ENCODE measurements at places on chromosomes 5 and 9.

DNA sequence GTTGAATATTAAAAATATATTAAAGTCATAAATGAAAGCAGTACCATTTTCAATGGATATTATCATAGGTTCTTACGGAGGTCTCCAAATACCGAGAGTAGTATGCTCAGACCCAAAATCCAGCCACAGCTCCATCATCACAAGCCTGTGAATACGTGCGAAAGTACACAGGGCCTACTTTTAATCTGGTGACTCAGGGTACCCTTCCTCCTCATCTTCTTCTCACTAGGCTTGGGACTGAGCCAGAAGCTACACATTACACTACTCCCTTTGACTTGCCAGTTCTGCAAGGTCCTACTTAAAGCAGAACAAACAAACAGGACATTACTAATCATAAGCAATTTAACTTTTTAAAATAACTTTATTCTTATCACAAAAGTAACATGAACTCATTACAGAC is 7.6 kb upstream of the RIC1 start:
- no peak for DNase-seq

GRCh38 chr9:125842242-125842641 is 95.1 kb downstream of the PBX3 start:
- no peak for DNase-seq

DNA sequence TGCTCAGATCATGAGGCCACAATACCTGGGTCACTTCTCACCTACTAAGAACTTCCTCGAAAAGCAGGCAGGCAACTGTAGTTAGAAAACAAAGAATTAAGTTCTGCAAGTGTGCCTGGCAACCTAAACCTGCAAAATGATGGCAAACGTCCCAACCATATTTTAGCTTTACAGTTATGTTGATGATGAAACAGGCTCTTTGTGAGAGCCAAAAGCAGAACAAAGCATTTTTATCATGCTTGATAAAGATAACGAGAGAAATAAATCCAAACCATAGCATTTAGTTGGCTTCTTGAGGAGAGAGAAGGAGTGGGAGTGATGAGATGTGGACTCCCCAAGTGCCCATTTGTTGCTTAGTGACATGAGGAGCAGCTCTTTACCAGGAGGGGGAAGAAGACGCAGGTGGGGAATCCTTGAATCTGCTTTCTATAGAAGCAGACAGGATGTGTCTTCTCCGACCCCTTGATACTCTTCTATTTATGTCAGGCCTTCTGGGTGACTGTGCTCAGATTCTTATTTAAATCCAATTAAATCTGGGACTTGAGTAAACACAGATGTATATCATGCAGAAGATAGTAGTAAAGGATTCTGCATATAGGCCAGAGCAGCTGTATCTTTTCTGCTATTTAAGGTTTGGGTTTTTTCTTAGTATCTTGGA is 221.2 kb downstream of the TMEM167A start:
- DNase-seq: no peak

- no peak for DNase-seq
Measured at GRCh38 chr5:10734037-10734709, 26.9 kb downstream of the DAP start.

GRCh38 chr9:114028646-114029045 is 49.5 kb downstream of the AMBP start:
- no peak for DNase-seq

GRCh38 chr5:58615972-58616371 is 33.1 kb downstream of the RAB3C start:
- no peak for DNase-seq

DNA sequence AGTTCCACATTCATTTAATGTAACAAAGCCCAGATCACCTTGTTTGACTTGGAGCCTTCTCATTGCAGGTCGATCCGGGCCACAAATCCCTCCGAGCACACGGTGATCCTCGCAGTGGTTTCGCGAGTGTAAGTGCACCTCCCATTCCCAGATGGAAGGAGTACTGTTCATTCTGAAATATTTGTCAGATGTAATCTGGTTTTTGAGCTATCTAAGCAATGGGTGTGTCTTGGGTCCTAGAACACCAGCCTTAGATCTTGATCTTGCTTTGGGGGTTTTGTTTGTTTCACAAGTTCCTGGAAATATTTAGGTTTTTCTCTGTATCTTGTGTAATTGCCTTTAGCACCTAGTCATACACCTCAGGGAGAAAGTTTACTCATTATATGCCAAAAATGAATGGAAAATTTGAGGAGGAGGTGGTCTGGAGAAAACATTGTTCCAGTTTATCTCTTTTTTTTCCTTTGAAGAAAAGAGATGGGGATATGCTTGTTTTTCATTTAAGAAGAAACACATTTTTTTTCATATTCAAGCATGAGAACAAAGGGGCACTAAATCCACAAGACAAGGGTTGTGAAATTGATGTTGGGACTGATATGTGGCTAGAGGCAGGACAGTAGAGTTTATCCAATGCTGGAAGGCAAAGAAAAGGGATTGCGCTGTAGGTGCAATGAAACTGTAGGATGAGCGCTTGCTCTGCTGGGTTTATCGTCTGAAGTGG is 118.6 kb downstream of the PDE8B start:
- DNase-seq: no peak

DNA sequence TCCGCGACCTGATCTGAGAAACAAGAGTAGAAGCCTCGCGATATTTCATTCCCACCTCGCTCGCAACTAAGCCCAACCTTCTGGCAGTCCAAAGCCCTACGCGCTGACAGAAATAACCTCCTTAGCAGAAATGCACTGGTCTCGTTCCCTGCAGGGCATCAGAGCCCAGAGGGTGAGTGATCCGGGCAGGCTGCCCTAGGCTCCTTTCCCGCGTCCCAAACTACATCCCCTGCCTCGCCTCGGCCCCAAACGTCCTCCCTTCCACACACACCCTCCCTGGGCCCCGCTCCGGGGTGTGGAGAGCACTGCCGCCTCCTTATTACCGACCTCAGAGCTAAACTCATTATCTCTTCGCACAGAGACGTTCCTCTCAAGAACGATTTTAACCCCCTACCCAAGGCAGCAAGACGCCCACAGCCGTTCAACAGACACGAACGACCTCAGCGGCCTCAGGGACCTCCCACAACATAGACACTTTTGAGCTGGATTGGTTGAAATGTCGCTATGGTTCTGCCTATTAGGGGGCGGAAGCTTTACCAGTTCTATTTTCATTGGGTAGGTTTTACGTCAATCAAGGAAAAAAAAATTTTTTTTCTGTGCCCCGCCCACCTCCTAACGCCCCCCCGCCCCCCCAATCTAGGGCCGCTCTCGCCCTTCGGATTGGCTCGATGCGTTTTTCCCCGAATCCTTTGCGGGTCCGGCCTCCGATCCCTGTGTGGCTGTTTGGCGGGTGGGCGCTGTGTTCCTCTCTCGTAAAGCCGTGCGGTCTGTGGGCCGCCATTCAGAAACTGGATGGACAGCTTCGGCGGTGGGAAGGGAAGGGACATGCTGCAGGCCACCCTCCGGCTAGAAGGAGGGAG is at the start of gene CETN3:
CETN3 (minus strand) TSS at position 439 of the 860 bp plus-strand sequence; CDS start at position 344, 95 bp downstream.
- DNase-seq: peak; percentile 95

DNA sequence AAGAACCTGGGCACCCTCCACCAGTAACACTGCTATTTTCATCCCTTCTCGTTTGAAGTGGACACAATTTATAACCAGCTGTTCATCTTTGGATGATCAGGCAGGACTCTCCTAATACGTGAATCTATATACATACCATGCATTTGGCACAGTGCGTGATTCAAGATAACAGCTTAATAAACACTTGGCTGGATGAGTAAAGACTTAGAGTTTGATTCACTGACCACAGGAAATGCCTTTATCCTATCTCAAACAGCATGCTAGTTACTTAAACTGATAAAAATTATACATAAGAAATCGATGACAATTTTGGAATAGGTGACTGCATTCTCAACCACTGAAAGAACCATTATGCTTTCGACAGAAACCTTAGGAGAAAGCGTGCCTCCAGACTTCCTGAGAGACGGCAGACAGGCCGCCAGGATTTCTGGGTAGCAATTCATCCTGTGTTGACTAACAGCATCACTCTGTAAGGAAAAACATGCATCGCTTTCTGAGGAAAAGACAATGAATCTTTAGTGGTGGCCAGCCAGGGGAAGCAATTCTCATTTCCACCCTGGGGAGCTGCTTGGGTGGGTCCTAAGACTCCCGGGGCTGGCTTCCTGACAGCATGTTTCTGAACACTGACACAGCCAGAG is 9.7 kb downstream of the MRPL36 start:
- DNase-seq: no peak

- DNase-seq: no peak
Measured at GRCh38 chr9:89412951-89413350, 85.0 kb downstream of the SEMA4D start.

- no peak for DNase-seq
Measured at GRCh38 chr9:91985692-91986091, 35.7 kb upstream of the ROR2 start.

DNA sequence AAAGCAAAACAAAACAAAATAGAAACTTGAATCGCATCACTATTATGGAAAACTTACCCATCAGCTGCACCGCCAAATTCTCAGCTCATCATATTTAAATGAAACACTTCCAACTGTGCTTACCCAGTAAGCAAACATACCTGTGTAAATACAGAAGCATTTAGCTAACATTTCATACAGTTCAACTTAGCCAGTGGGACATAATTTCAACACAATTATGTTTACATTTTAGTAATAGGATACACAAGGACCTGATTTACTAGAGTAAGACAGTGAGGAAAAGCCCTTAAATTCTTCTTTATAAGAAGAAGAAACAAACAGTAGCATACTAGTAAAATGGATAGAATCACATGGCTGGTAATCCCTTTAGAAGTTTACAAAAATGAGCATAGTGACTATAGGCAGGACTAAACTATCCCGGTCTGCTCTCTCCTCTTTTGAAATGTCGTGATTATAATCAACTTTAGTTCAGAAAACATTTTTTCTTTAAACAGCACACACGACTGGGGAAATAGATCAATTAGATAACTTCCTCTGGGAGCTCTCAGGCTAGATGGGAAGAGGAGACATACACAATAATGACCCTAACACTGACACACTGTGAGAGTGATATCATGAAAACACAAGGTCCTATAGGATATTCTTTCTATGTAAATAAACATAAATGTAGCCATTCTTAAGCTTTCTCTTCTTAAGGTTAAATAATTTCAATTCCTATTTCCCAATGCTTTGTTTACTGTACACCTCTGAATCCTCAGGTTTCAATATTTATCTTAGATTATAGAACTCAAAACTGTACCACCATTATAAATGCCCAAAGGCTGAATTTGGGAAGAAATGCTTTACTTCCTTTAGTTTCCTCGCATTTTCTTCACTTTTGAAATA is 15.9 kb upstream of the CDC20B start:
- DNase-seq: no peak

- DNase-seq: peak; percentile 39
Measured at GRCh38 chr9:18923167-18923566, 109.8 kb downstream of the SAXO1 start.

DNA sequence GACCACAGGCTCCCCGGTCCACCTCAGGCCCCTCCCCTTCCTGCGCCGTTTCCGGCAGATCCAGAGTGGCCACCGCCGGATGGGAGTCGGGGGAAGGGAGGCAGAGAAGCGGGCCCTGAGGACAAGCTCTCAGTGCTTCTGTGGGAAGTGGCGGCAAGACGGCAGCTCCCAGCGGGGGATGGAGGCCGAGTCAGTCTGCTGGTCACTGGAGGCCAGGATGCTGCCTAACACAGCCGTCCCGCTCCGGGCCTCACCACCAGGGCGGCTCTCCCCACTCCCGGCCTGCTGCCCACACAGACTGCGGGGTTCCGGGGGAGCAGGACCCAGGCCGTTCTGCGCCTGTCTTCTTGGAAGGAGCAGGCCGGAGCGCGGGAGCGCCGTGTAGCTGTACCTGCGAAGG is 31.4 kb downstream of the FXN start:
- DNase-seq: no peak

DNA sequence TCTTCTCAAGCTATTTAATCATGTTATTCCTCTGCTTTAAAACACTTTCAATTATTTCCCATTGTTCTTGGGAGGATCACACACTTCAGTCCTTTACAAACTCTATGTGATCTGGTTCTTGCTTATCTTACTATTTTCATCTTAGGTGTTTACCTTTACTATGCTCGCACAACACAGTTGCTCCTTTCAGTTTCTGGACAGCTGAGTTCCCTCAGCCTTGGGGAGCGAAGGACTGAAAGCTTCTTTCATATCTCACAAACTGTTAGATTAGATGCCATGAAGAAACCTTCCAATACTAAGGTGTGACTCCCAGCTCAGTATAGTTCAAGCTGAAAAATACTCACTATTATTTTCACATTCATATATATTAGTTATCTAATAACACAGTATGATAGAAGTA is 117.9 kb downstream of the CDC42SE2 start:
- DNase-seq: no peak

GRCh38 chr5:87115839-87116364 is 151.8 kb upstream of the RASA1 start:
- DNase-seq: no peak

GRCh38 chr5:81005708-81006107 is 45.5 kb downstream of the RASGRF2 start:
- no peak for DNase-seq

Measured in BE2C (cell line).